Fibroblast of the aortic adventitia (primary cell): ENCODE measurements at places on chromosomes 16 and 17. TPM values are rescaled to one million over a fixed set of nuclear protein-coding genes. Genes with fewer than 3 reads are reported as not detected.

The PYDC1 gene
- total RNA-seq: not detected in 2 replicates

The TMEM101 gene
- total RNA-seq: 28.5 and 41.9 TPM in 2 replicates

The AIPL1 gene
- total RNA-seq: 0.09 TPM in 1 of 2 replicates, not detected in the other

The SEPTIN12 gene
- total RNA-seq: not detected in 2 replicates

The HS3ST3B1 gene
- total RNA-seq: 2.3 and 9.1 TPM in 2 replicates

The MYCBPAP gene
- 0.99 and 1.7 TPM in 2 replicates for total RNA-seq

The KRTAP4-4 gene
- not detected in 2 replicates for total RNA-seq

The TEKT5 gene
- total RNA-seq: 0.09 TPM in 1 of 2 replicates, not detected in the other

The RASD1 gene
- 0.36 TPM in 1 of 2 replicates, not detected in the other for total RNA-seq

The HOXB5 gene
- 0.27 and 0.57 TPM in 2 replicates for total RNA-seq

The SALL1 gene
- 0.16 and 2.6 TPM in 2 replicates for total RNA-seq

The NSF gene
- 42.4 and 59.7 TPM in 2 replicates for total RNA-seq

The VAC14 gene
- 29.7 and 30.8 TPM in 2 replicates for total RNA-seq

The SPNS1 gene
- 27.1 and 85.8 TPM in 2 replicates for total RNA-seq

The CENPX gene
- total RNA-seq: 27.6 and 41.8 TPM in 2 replicates
